Urothelium cell line (cell line): ENCODE measurements at places on chromosomes 4 and X.

DNA sequence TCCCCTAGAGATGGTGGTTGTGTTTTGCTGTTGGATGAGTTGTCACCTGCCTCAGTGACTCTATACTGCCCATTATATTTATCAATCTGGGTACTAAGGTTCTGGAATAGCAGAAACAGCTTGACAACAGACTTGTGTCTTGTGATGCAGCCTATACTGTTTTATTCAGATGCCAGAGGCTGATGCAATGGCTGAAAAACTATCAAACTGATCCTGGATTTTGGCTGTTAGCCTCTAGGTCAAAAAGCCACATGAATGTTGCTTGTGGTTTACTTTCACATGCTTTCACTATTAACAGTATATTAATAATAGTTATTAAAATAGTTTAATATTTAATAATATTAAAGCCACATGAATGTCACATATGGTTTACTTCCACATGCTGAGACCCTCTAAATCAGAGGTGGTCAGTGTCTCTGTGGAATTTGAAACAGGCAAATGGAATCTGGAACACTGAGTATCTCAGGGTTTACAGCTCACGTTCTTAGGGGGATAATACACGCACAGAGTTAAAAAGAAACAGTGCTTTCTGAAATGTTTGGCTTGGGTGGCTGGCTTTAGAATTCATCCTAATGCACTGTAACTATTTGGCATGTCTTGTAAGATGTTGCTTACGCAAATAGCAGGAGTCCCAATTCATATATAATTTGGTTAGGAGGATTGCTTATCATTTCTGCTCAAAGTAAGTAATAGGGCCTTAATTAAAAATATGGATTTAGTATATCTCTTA, 82.5 kb upstream of the LCORL start:
- DNase-seq, result no peak

GRCh38 chr4:24067367-24068193, 177.7 kb upstream of the PPARGC1A start:
- DNase-seq, result peak; percentile 50

DNA sequence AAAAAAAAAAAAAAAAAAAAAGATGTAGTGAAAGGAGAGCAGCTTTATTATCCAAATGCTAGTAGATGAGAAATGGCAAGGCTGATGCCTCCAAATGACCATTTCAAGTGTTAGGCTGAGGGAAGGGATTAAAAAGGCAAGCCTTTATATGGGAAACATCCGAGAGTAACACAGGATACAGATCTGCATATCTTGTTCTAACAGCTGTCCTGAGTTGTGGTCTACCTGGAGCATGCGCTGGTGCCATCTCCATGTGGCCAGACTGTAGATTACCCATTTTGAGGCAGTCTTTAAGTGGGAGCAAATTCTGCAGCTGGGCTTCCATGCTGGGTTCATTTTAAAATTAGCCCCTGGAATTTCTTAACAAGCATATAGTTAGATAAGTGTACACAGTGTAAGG, 26.0 kb upstream of the ELF2 start:
- no peak for DNase-seq

DNA sequence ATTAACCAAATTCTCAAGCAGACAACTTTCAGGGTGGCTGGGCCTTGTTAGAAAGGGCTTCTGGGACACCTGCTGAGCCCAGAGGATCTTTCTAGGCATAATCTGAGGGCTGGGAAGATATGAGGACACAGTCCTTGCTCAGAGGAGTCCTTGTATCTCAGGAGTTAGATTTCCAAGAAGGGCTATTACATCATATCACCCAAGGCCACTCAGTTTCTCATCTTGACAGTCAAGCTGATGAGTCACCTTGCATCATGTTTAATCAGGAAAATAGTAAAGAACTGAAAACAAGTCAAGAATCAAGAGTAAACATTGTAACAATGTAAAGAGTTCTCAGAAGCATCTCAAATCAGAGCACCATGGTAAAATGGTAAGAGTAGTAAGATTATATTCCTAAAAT, 4.0 kb downstream of the PCYT1B start:
- DNase-seq, result no peak

DNA sequence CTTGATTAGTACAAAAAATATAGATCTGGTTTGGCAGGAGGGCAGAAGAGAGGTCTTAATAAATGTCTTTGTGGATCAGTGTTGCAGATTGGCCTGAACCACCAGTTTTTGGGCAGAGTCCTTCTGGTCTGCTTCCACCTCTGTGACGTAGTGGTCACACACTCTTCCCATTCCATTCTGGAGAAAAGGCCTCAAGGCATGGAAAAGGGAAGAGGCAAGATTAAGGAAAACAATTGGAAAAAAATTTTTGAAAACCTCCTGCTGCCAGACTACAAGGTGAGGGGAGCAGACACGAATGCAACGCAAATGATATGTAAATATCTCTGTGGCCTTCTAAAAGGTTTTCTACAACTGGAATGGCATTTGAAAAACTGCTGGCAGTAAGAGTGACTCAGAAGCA, 24.3 kb upstream of the FAM47C start:
- no peak for DNase-seq

GRCh38 chr4:130025701-130026100, 929.7 kb downstream of the C4orf33 start:
- DNase-seq, result no peak

DNA sequence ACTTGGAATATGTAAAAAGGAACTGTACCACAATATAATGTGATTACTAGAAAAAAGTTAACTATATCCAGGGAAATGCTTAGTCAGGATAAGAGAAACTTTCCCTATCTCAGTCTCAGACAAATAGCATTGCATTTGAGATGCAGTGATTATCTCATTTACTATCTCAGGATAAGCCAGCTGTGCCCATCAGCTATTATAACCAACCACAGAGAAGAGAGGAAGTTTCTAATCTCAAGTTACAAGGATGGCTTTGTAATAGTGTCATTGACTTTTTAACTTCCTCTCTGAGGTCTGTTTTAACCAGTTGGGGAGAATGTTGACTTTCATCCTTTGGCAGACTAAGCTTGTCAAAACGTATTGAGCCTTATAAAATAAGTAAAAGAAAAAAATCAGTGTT, 56.5 kb downstream of the SNX25 start:
- no peak for DNase-seq

- no peak for DNase-seq
These were observed 77.4 kb downstream of the COMMD8 start for GRCh38 chr4:47386146-47386545.

DNA sequence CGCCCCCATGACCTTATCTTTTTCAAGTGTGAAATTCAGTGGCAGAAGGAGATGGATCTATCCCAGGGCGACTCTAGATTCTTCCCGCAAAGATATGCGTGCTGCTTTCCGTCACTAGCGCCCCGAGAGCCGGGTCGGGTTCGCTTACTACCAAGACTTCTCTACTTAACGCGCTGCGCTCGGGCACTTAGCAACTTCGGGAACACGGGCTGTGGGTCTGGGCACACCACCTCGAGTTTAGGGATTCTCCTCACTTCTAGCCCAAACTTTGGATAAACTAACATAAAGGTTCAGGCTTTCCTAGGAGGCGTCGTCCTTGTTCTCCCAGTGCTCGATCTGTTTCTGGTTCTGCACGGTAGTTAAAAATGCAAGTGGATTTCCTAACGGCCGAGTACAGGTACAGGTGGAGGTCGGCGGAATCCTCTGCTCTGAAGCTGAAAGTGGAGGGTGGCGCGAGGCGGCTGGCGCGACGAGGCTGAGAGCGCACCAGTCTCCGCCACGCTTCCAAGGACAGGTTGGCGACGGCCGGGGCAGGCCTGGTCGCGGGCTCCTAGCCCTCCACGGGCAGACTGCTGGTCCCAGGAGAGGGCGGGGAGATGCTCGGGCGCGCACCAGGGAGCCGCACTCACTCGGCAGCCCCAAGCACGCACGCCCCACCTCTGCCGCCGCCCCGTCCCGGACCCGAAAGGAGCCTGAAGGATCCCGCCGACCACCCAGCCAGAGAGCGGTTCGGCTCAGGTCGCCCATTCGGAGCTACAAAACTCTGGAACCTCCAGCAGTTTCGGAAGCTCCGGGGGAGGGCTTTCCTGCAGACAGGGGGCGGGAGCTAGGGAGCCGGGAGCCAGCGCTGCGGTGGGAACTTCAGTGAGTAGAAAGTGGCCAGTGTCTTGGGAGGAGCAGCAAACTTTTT, 100.8 kb upstream of the TENM3 start:
- peak; percentile 45 for DNase-seq

DNA sequence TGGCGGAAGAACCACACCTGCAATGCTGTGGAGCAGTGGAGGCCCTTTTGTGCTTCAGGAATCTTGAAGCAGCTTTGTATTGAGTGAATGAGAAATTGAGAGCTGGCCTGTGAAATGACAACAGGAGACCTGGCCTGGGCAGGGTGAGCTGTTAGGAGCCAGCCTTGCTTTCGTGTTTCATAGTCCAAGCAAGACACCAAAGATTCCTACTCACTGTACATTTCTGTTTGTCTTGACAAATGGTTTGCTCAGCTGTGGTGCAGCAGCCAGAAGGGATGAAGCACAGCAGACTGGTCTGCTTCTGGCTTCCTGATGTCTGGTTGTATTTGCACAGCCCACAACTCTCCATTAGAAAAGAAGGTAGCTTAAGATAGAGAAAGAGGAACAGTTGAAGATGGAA, 96.5 kb downstream of the GATB start:
- DNase-seq, result no peak

- DNase-seq, result no peak
These were observed 23.3 kb downstream of the UCHL1 start for GRCh38 chr4:41280010-41280409.
